Stimulated activated CD8-positive, alpha-beta memory T cell treated with anti-CD3 and anti-CD28 coated beads, Interleukin-4, amount 100 ng/mL, for 1 hour (primary cell): ENCODE measurements at places on chromosomes 7 and 10.

GRCh38 chr7:137209151-137209817, 134.2 kb downstream of the PTN start:
- DNase-seq, result no peak

DNA sequence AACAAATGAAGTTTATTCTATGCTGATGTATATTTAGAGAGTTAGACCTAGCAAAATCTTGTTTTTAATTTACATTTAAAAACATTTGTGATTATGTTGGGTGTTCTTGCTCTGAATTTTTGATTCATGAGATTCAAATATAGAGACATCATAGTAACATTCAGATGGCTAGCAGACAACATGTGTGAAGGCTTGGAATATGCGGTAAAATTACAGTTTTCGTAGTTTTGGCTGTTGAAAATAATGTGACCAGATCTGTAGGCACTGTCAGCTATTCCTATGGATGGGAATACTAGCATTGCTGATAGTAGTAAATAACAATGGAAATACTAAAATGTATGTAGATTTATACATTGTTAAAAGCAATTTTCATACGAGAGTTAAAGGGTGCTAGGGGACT, 131.9 kb downstream of the KAT6B start:
- no peak for DNase-seq

GRCh38 chr10:121516093-121516865, 82.0 kb downstream of the FGFR2 start:
- no peak for DNase-seq

GRCh38 chr10:119454990-119455389, 87.5 kb downstream of the RGS10 start:
- DNase-seq, result no peak

- no peak for DNase-seq
Observed at GRCh38 chr10:79166741-79167140, 98.0 kb downstream of the ZMIZ1 start.

- no peak for DNase-seq
Observed at GRCh38 chr7:139626817-139627216, 103.3 kb downstream of the CLEC2L start.

GRCh38 chr7:72337390-72338167, 74.6 kb downstream of the CALN1 start:
- DNase-seq, result no peak

GRCh38 chr10:61186408-61186807, 242.4 kb upstream of the RHOBTB1 start:
- no peak for DNase-seq

DNA sequence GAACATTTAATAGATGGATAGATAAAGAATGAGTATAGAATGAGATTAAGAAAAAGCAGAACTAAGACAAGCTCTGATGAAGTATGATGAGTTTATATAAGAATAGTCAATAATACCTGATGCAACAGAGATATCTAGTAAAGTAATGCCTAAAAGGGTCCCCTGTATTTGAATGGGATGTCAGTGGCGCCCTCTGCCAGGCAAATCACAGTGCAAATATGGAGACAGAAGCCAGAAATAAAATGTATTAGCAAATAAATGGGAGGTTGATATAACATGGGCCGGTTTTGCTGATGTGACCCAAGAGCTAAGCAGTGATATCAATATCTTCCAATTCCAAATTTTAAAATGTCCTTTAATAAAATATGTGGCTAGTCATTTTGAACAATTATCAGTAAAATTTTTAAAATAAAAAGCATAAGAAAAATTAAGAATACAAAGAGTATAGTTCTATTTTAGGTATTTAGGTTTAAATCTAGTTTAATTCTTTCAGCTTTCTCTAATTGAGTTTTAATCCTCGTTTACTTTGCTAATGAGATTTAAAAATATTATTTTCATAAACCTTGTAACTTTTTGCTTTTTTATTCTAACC, 62.6 kb downstream of the ADK start:
- DNase-seq, result peak; percentile 26

GRCh38 chr7:25775999-25776743, 375.8 kb upstream of the NFE2L3 start:
- no peak for DNase-seq
